Fibroblast of upper back skin (primary cell): ENCODE measurements at places on chromosomes 12 and 14.
A peak's percentile ranks its signal among the peaks of the same experiment; 100 is the strongest.

- peak; percentile 75 for DNase-seq
Measured at GRCh38 chr12:13033476-13033875, 10.7 kb upstream of the FAM234B start.

- DNase-seq = no peak
Measured at GRCh38 chr12:52233462-52234207, 592 bp downstream of the KRT7 start.

DNA sequence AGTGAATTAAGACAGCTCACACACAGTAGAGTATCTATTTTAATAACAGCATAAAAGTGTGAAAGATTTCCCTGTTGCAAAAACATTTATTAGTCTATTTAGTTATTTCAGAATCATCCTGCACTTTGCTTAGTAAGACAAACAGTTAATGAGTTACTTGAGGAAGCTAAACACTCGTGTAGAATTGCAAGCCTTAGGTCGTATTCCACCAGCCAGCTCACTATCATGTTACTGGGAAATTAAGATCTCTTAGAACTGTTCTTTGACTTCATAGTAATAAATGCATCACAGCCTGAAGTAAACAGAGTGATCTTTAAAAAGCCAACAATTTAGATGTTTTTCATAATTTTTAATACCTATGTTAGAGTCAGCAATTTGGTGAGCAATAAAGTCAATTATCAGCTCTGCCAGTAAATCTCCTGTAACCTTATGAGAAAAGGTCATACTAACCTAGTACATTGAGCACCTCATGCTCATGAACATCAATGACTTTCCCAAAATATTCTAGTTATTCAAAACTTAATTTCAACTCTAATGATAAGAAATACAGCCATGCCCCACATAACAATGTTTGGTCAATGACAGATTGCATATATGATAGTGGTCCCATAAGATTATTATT is 26.7 kb upstream of the ETNK1 start:
- no peak for DNase-seq

- DNase-seq = peak; percentile 94
Measured at GRCh38 chr12:75814851-75815754, 216.5 kb downstream of the PHLDA1 start.

DNA sequence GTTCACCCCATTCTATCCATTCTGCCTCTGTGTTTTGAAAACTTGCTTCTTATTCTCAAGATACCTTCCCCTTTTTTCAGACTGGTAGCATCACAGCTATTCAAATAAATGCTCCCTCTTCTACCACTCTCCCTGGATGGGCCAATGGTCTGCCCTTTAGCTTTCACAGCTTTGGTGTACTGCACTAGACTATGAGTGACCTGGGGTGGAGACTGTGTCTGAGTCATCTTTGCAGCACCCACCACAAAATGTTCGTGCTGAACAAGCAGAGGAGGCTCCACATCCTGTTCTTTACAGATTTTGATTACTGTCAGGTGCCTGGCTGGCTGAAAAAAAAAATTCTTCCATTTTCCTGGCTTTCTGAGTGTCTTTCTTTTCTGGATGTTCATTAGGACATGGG is 1104.1 kb upstream of the TMEM132C start:
- DNase-seq = peak; percentile 74
